ENCODE measurements at places on chromosomes 7 and 10. TPM values are rescaled to one million over a fixed set of nuclear protein-coding genes. Genes with fewer than 3 reads are reported as not detected.

Gene LIPF
- total RNA-seq, result not detected

GRCh38 chr10:127040756-127041155 lies 135.5 kb downstream of the DOCK1 start:
- DNase-seq, result no peak

GRCh38 chr10:60350400-60350799 lies 39.3 kb downstream of the ANK3 start:
- no peak for DNase-seq

DNA sequence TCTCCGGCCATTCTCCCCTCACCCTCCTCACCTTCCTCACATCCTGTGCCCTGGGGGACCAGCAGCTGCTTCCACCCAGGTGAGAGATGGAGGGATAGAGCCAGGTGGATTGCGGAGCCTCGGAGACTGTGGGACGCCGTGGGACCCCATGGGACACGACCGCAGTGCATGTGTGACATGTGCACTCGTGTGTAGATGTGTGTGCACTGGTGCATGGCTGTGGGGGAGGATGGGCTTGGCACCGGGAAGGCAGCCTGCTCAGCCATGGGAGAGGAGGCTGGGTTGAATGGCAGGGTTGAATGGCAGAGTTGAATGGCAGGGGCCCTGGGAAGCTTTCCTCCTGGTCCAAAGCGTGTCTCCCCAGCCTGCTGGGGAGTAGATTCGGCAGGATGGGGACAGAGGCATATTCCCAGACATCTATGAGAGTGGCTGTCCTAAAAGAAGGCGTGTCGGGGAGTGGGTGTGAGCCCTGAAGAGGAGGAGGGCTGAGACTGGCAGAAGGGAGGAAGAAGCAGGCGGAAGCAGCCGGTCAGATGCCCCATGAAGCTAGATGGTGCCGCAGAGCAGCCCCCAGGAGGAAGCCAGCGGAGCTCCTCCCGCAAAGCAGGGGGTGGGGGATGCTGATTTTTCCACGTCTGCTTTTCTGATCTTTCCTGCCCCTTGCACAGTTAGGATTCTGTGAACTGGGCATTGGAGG lies 815 bp downstream of the GIMAP8 start:
- DNase-seq, result no peak

DNA sequence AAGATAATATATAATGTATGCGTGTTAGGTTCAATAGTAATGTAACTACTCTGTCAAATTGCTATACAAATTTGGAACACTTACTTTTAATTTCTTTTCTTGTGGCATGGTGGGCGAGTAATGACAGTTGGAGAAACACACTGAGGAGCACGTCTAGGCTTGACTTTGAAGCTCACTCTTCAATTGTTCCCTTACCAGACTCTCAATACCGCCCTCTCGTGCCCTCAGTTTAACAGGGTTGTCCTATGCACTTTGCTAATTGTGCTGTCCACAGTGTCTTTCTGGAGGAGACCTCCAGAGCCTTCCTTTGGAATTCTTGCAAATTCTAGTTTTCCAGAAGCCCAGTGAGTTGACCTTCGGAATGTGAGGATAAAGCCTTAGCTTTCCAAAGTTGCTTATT lies 107.2 kb upstream of the RELN start:
- peak; percentile 21 for DNase-seq

DNA sequence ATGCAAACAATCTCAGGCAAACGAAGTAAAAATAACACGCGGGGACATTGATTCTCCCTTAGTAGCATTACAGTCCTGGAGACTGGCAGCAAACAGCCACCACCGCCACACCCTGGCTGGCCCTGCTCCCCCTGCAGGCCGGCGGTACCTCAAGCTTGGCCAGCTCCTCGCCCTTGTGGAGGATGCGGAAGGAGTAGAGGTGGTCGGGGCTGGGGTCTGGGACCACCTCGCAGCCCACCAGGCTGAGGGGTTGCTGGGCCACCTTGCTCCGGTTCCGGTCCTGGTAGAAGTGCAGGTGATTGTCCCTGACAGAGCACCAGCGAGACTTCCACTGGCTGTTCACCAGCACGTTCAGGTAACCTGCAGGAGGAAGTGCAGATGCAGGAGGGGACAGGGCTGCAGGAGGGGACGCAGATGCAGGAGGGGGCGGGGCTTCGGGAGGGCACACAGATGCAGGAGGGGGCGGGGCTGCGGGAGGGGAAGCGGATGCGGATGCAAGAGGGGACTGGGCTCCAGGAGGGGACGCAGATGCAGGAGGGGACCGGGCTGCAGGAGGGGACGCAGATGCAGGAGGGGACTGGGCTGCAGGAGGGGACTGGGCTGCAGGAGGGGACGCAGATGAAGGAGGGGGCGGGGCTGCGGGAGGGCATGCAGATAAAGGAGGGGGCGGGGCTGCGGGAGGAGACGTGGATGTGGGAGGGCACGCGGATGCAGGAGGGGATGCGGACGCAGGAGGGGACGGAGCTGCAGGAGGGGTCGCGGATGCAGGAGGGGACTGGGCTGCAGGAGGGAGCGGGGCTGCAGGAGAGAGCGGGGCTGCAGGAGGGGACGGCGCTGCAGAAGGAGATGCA lies 65.7 kb downstream of the VWA2 start:
- DNase-seq, result no peak

- peak; percentile 85 for DNase-seq
Measured at GRCh38 chr7:94056796-94057207, 52.6 kb upstream of the BET1 start.
